ENCODE measurements at places on chromosomes 4 and X.

DNA sequence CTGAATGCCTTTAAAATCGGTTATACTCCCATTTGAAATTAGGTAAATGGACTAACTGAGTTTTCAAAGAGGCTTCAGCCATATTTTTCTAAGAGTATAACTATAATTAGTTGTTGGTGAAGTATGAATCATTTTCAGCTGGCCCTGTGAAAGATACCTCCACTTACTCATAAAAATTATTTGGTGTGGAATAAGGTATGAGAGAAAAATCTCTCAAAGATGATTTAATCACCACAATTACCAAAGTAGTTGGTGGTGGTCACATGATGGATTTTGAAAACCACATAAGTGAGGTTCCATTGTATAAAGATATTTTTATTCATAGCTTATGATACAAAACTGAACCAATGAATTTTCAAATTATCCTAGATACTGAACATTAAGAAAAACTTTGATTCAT, 9.0 kb upstream of the KLHL2 start:
- DNase-seq = no peak

GRCh38 chrX:124478046-124478445, 131.7 kb downstream of the SH2D1A start:
- DNase-seq = no peak

DNA sequence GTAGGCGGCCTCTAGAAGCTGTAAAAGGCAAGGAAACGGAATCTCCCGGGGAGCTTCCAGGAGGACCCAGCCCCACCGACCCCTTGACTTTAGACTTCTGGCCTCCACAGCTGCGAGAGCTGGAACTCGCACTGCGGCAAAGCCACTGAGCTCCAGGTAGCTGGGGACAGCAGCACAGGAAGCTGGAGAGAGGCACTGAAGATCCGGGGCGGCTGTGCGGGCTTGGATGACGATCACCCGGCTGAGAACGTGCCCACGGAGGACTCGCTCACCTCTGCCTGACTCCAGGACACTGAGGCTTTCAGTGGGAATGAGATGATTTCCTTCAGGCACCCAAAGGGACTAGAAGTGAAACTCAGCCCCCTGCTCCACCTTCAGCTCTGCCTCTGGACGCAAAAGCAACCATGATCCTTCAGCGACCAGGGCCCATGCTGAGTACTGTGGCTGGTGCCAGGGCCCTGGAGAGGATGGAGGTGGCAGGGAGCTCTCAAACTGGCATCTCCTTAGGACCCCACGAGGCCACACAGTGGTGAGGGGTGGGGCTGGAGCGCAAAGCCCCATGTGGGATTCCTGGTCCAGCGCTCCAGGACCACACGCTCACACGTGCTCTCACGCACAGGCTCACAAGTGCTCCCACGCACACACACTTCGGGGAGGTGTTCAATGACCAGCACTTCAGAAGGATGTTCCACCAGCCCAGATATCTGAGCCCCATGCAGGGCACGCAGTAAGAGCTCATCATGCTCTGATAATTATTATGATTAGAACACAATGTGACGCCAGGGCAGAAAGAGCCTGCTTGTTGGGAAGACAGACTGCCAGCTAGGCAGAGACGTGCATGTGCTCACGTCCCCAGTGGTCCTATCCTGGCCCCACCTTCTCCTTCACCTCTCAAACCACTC, 47.2 kb downstream of the ADRA2C start:
- no peak for DNase-seq

GRCh38 chr4:145446184-145446583, 35.5 kb upstream of the SMAD1 start:
- no peak for DNase-seq

- no peak for DNase-seq
Measured at GRCh38 chr4:43718369-43718768, 730.2 kb downstream of the KCTD8 start.

DNA sequence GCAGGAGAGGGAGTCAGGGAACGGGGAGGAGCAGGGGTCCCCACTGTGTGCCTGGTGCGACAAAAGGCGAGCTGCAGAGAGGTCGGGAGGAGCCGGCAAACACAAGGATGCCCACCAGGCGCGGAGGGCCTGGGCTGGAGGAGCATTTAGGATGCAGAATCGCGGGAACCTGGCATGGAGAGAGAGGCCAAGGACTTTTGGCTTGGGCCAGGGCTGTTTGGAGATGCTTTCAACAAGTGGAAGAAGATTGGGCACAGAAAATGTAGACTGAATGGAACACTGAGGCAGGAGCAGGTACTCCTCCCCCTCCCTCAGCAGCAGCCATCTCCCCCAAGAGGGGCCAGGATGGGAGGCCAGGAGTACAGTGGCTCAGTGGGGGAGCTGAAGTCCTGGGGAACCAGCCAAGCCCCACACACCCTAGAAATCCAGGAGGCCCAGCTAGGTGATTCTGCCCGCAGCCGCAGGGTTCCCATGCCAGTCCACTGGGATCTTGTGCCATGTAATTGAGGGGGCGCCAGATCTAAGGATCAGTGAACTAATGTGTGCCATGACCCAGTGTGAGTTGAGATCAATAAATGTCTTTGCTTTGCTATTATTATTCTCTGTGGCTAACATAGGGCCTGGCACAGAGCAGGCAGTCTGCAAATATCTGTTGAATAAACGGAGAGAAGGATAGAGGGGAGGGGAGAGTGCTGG, 1.1 kb upstream of the ABLIM2 start:
- DNase-seq = no peak

DNA sequence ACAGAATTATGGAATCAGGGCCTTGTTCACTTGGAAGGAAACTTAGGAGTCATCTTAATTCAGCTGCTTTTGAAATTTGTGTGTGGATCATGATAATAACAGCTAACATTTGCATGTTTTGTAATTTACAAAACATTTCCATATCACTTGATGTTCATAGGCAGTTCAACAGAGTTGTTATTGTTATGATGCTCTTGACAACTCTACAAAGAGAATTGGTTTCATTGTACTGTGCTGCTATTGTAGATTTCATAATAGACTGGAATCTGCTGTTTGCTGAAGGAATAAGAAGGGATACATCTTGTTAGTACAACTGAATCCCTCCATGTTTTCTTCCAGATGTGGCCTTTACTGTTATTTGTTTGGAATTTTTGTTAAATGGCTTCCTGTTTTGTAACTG, 83.5 kb downstream of the CNKSR2 start:
- no peak for DNase-seq

Measured in NCI-H1417 treated with DMSO at 0.1 percent for 48 hours (cell line).